ENCODE measurements at places on chromosomes 3 and 15.

DNA sequence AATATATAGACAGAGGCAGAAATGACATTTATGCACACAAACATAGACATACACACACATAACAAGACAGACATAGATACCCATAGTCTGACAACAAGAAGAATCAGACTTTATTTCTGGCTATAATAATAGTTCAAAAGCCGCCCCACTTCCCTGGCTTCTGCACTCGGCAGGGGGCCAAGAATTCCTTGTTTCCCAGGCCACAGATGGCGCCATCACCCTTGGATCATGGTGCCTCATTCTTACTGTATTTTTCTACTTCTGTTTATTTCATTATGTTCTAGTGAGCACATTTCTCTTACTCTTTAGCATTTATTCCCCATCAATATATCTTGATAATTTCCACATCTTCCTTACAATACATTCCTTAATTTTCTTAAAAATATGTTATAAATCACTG, 387.5 kb downstream of the NLGN1 start:
- no peak for DNase-seq

DNA sequence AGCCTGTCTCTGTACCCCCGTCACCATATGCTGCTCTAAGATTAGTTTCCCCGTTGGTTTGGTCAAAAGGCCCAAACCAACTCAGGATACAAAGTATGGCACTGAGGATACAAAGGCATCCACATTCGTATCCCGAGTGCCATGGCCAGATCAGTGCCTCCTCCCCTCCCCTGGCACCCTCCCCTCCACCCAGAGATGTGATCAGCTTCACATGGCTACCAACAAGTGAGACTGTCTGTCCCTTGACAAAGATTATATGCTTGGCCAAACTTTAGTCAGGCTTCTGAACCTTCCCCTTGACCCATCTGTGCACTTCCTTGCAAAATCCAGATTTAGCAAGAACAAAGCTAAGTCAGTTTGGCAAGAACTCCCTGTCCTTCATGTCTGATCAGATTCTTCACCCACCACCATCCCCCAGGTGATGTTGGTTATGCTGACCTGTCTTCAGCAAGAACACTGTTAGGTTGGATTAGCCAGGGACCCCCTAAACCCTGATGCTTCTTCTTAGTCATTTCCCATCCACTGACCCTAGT, 61.7 kb downstream of the KLF15 start:
- DNase-seq = no peak

DNA sequence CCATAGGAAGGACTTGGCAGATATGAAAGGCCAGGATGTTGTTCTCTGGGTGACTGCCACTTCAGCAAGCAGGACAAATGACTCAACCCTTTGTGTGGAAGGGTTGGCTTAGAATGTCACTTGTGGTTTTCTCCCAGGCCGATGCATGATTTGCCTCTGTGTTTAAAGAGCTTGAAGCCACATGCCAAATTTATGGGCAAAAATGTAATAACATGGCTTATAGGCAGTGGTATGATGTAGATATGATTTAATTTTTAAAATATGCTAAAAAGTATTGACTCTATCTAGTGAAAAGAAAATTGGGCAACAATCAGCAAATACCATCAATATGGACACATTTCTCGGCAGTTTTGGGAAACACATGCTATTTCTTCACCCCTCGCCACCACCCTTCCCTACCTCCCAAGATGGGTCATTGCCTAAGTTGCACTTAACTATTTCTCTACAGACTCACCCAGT, 114.6 kb downstream of the CYP19A1 start:
- DNase-seq = peak; percentile 65

DNA sequence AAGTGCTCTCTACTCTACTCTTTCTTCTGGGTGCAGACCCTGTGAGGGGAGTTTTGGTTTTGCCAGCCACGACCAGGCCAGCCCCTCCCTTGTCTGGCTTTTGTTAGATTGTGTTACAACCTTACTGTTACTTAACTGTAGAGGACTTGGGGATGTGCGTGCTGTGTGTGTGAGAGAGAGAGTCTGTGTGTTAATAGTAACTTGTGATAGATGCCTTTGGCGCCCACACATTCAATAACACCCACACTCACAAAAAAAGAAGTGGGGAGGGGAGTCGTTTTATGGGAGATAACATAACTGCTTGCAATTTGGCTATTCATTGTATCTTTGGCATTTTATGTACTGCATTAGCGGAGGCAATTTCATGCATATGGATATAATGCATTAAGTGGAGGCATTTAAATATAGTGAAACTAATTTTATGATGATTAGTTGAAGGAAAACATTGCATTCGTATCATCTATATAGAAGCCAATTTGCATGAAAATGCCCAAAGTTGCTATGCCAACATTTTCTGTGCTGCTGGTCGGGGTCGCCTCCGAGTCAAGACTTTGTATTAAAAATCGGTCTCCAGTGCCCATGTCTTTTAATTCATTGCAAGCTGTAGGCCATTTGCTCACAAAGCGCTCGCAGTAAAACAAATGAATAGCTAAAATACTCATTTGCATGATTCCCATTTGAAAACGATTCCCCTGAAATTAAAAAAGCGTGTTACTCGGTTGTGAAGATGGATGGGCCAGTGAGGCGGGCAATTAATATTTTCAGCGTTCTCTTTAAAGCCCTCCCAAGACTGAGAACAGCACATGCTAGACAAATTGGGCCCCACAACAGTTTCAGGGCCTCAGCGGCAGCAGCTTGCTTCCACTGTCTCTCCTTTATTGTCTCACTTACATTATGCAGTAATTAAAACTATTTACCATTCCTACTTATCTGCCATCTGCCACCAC, 158.5 kb upstream of the SMAD3 start:
- no peak for DNase-seq

DNA sequence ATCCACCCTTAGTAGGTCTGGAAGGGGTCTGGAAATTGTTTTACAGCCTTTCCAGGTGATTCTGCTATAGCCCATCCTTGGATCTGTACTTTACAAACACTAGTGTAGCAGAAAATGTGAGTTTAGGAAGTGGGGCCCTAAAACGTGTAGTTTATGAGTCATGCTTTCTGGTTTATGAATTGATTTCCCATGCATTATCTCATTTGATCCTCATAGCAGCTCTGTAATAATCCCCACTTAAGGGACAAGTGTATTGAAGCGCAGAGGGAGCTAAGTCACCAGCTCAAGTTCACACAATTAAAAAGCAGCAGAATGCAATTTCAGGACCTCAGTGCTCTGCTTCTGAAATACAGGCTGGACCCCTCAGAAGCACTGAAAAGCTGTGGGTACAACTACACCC, 22.7 kb upstream of the STARD5 start:
- DNase-seq = no peak

DNA sequence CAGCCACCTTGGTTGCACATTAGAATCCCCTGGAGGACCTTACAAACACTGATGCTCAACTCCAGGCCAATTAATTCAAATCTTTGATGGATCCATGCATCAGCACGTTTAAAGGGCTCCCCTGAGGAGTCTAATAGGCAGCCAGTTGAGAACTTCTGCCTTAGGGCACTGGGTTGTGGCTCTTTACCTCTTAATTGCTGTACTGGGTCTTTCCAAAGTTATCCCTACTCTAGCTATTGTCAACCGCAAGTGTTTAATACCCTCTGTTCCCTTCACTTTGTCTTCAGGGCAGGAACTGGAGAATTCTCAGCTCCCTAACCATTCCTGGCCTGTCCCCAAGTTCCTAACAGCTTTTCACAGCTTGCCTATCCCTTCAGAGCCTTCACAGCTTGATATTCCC, 15.0 kb upstream of the FAM174B start:
- no peak for DNase-seq

DNA sequence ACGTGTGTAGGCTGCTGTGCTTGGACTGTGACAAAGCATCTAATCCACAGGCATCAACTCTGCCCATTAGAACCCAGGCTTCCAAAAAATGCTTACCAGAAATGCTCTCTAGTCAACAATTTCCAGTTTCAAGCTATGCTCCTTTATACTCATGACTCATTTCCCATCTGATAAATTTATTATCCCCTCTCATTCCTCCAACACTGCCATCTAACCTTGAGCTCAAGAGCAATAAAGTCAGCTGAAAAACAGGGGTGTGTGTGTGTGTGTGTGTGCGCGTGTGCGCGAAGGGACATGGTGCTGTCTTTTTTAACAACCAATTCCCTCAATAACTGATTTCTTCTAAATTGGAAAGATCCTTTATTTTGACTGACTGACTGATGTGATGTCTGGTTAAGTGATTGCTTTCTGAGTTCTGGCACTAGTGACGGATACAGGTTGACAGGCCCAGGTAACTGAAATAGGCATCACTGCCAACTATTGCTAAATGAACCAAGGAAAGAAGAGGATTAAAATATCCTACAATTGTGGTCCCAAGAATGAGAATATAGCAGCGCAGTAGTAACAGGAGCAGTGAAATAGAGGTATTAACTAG, 405.5 kb downstream of the ZNF385D start:
- no peak for DNase-seq

DNA sequence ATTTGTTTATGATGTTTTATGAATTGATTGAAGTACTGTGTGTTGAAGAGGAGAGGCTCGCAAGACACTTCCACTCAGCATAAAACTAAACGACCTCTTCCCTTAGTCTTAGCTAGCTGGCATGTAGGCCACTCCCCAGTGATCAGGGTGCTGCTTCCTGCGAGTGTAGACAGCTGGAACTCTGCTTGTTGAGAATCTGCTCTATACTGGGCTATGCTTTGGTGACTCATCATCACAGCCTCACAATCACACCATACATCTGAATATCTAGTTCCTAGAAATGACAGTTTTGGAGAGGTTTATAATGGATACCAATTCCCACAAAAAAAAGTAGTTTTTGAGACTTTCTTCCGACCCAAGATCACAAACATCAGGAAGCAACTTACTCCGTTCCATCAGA, 1.5 kb upstream of the SLC24A5 start:
- no peak for DNase-seq

- DNase-seq = no peak
Observed at GRCh38 chr3:38792983-38793382, 23.0 kb downstream of the SCN10A start.

- no peak for DNase-seq
Observed at GRCh38 chr3:186642014-186642413, 1.8 kb downstream of the FETUB start.

GRCh38 chr15:29866337-29866736, 44.1 kb upstream of the TJP1 start:
- DNase-seq = no peak

DNA sequence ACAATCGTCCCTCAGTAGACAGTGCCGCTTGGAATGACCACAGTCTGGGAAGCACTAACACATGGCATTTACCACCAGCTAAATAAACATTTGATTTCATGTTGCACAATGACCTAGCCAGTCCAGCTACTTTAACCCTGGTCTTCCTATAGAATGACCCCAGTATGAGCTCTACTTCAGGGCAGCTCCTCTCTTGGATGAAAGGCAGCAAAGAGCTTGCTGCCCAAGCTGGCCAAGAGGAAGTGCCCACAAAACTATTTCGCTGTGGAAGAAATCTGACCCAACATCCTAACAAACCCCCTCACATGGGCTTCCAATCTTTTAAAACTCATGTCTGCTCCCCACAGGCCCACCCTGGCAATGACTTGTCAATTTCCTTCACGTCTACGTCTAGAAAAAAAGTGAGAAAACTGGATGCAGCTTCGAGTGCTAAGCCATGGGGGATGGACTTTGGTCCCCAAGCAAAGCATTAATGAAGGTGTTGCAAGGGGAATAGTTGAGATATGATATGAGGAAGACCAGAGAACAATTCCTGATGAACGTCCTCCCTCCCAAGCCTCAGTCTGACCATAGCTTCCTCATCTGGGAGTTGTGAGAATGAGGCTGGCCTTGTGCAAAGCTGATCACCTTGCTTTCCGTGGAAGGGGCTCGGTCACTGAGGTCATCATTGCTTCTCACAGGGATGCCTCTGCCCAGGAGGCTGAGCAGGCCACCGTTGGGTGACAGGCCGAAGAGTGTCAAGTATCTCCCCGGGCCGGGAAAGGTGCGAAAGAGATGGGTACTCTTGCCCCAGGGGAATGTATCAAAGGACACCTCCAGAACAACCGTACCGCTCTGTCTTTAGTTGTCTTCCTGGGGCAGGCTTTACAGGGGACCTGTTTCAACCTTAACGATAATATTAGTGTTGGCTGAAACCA, 964 bp downstream of the SLC25A20 start:
- DNase-seq = no peak

- DNase-seq = no peak
Observed at GRCh38 chr3:186138272-186138981, 29.5 kb upstream of the ETV5 start.

DNA sequence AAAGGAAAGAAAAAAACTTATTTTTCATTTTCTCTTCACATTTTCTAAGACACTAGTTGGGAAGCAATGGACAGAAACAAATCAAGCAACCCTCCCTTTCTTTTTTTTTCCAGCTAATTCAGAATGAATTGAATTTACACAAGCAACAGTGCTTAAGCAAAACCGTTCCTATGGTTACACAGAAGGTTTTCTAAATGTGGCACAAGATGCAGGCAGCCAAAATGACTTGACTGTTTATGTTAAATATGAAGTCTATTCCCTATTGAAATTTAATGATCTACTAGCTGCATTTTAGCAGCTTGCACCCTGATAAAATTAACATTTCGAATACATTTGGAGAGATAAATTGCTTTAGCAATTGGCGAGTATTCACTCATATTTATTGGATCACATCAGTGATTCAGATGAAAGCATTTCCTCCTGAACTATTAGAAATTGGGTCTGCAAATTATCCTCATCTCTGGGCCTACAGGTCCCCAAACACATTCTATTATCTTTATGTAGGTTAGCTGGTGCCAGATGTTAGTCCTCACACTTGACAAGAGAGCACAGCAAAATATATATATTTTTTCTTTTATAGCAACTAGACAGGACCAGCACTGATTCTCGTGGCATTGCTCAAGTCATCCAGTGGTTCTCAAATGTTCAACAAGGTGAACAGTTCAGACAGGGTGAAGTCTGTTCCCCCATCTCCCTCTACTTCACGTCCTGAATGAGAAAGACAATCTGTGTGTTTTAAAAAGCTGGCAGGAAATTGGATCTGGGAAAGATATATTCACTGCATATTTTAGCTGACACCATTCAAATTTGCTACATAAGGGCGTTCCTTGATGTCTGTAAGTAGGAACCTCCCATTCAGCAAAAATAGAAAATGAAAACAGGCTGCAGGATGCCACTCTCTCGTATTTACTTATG, 463.6 kb upstream of the KCNMB2 start:
- no peak for DNase-seq

GRCh38 chr3:147655236-147655635, 246.1 kb downstream of the ZIC1 start:
- no peak for DNase-seq

DNA sequence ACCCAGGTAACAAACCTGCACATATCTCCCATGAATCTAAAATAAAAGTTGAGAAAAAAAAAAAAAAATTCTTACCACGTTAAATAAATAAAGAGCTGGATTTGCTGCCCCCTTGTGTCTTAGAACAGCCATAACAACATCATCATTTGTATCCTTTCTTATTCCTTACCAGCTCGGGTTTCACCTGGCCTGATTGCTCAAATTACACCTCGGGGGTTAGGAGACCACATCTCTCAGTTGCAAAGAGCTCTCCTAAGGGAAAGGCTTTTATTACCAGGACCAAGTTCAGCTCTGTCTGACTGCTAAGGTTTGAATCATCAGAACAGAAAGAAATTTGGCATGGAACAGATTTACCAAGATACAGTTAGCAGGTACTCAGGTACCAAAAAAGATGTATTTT, 25.8 kb upstream of the RPL39L start:
- peak; percentile 45 for DNase-seq

GRCh38 chr3:20080956-20081554, 40.8 kb downstream of the KAT2B start:
- DNase-seq = no peak

GRCh38 chr3:39361252-39361927, 21.8 kb upstream of the SLC25A38 start:
- no peak for DNase-seq

- DNase-seq = no peak
Observed at GRCh38 chr15:38062696-38063095, 128.3 kb downstream of the TMCO5A start.

- no peak for DNase-seq
Observed at GRCh38 chr15:45091576-45091975, 22.4 kb downstream of the DUOX2 start.

Data from HCT116 (cell line).